ENCODE measurements at places on chromosomes 11 and 22. TPM values are rescaled to one million over a fixed set of nuclear protein-coding genes. Genes with fewer than 3 reads are reported as not detected.

DNA sequence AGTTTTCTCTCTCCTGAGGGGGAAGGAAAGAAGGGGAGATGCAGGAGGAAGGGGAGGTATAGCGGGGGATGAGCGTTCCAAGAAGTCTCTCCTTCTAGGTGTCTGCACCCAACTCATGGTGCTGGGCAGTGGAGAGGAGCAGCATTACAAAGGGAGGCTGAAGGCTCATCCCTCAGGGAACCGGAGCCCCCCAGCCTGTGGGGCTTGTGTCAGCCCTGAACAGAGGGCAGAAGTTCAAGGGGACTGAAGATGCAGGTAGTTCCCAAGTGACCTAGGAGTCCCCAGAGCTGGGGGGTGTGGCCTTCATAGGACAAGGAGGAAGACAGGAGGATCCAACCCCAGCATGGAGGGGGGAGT, 1.8 kb downstream of the C11orf68 start:
- H3K4me3 ChIP-seq: no peak overlapping the region
- no peaks in the 10 kb centered on the region for H3K27me3 ChIP-seq
- DNase-seq: no peak

DNA sequence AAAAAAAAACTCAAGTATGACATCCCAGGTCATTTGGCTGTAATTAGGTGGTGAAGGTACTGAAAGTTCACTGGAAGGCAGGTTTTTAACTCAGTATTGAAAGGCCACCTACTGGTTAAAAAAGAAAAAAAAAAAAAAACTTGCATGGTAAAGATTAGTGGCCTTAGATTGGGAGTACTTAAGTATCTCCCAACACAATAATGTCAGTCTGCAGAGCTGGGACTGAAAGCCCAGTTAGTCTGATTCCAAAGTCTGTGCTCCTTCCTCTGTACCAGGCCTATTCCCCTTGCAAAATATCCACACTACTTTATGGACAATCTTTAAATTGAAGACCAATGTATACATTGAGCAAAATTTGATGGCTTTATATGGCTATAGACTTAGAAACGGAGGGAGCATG, 85.5 kb downstream of the NOX4 start:
- no peaks in the 10 kb centered on the region for H3K4me1 ChIP-seq
- no peak overlapping the region for H3K27ac ChIP-seq

DNA sequence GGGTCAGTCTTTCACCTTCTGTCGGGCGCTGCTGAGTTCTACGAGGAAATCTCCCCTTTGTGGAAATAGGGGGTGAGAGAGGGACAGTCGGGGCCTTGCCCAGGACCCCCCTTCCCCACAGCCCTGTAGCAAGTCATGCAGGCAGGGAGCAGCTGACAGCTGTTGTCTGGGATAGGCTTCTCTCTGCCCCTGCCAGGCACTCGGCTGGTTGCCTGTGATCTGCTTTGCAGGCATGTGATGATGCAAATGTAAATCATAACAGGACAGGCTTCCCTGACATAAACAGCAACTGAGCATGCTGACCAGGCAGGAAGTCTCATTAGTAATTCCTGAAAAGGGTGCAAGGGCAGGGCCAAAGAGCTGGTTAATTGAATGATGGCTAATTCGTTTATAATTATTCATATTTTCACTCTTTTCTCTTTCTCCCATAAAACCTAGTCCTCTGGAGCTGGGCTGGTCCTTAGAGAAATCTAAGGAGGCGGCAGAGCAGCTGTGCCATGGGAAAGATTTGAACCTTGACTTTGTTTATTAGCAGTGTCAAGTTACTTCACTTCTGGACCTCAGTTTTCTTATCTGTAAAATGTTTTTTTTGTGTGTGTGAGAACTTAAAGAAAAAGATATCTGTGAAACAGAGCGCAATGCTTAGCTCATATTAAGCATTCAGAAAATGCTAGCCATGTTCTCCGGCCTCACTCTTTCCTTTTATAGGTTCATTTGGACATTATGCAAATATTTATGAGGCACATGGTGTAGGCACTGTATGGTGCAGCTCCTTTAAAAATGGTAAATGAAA, 129.7 kb downstream of the LDLRAD3 start:
- H3K4me1 ChIP-seq: no peaks in the 10 kb centered on the region
- DNase-seq: no peak
- H3K27me3 ChIP-seq: no peaks in the 10 kb centered on the region
- no peak overlapping the region for H3K4me3 ChIP-seq
- peak overlapping the region; percentile 49 for H3K27ac ChIP-seq

GRCh38 chr22:29693671-29694070, 26.1 kb upstream of the CABP7 start:
- DNase-seq: no peak
- peaks cover 4% of the 10 kb centered on the region for H3K36me3 ChIP-seq
- H3K4me3 ChIP-seq: no peak overlapping the region
- no peaks in the 10 kb centered on the region for H3K4me1 ChIP-seq
- no peaks in the 10 kb centered on the region for H3K27me3 ChIP-seq

Gene SPA17
- 3.2 TPM for total RNA-seq

DNA sequence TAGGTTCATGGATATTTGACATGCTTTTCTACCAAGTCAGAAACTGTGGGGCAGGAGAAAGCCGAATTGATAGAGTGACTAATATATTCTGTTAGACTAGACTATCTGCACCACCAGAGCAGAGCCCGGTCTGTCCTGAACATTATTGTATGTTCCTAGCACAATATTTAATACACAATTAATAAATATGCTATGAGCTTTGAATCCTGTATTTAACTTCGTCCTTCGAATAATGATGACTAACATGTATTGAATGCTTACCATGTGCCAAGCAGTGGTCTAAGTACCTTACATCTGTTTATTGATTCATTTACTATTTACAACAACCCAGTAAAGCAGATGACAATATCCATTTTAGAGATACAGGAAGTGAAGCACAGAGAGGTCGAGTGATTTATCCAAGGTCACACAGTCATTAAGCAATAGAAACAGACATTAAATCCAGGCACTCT, 44.8 kb upstream of the ANO3 start:
- H3K27ac ChIP-seq: no peak overlapping the region
- H3K4me3 ChIP-seq: no peak overlapping the region
- H3K4me1 ChIP-seq: no peaks in the 10 kb centered on the region
- H3K27me3 ChIP-seq: no peaks in the 10 kb centered on the region
- no peaks in the 10 kb centered on the region for H3K36me3 ChIP-seq
- no peak for DNase-seq

DNA sequence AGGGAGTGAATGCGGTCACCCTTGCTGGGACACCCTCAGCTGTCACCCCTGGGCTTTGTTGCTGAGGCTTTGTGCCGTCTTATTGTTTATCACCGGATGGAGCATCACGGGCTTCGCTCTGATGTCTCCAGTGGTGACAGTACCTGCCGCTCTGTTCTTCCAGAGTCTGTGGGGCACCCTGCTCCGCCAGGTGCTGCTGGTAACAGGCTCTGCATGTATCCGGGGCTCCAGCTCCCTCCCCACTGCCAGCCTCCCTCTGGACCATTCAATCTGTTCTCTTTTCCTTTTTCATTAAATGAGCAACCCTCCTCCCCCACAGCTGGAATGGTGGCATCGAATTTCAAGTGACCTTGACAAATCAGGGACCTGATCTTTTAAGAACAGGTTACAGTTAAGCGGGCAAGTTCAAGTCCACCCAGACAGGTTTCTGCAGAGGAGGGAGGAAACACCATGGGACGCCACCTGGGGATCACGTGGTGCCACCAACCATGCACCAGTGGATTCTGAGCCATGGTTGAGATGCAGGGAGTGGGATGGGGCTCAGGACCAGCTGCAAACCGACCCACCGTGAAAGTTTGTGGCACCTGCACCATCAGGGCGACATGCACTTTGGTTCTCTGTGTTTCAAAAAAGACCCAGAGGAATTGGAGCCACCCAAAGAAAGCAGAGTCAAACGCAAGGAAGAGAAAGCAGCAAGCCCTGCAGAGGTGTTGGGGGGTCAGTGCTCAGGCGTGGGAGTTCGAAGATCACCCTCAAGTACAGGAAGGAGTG, 89.3 kb downstream of the BCR start:
- H3K4me1 ChIP-seq: peaks cover 8% of the 10 kb centered on the region
- no peak overlapping the region for H3K4me3 ChIP-seq
- H3K27me3 ChIP-seq: no peaks in the 10 kb centered on the region
- peaks cover 33% of the 10 kb centered on the region for H3K36me3 ChIP-seq
- no peak for DNase-seq

- DNase-seq: no peak
- H3K27ac ChIP-seq: no peak overlapping the region
Measured at GRCh38 chr11:76552987-76553386, 108.2 kb downstream of the EMSY start.

DNA sequence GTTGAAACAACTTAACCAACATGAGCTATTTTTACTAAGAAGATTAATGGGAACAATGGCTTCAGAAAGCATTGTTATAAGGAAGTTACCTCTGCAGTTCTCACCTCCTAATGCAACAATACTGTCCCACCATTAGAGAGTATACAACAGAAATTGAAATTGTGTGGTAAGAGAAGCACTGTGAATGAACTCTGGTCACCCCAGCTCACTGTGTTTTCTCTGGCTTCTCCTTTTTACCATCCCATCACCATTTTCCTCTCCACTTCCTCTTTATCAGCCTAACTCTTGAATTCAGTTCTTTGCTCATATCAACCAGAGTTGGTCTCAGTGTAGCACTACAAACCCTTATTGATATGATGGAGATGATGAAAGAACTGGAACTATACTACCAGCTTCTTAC, 138.0 kb upstream of the POU2AF2 start:
- no peaks in the 10 kb centered on the region for H3K36me3 ChIP-seq
- H3K27me3 ChIP-seq: no peaks in the 10 kb centered on the region
- H3K4me1 ChIP-seq: no peaks in the 10 kb centered on the region
- no peak overlapping the region for H3K27ac ChIP-seq
- H3K4me3 ChIP-seq: no peak overlapping the region

- DNase-seq: no peak
- no peaks in the 10 kb centered on the region for H3K4me1 ChIP-seq
- no peak overlapping the region for H3K4me3 ChIP-seq
- no peaks in the 10 kb centered on the region for H3K27me3 ChIP-seq
- no peaks in the 10 kb centered on the region for H3K36me3 ChIP-seq
Measured at GRCh38 chr22:19749876-19750275, 10.7 kb upstream of the TBX1 start.

GRCh38 chr11:117157507-117157906, 13.4 kb downstream of the PAFAH1B2 start:
- no peak overlapping the region for H3K27ac ChIP-seq
- no peak overlapping the region for H3K4me3 ChIP-seq
- no peaks in the 10 kb centered on the region for H3K4me1 ChIP-seq

- H3K36me3 ChIP-seq: no peaks in the 10 kb centered on the region
- no peaks in the 10 kb centered on the region for H3K4me1 ChIP-seq
- H3K27ac ChIP-seq: no peak overlapping the region
- no peak for DNase-seq
- H3K27me3 ChIP-seq: no peaks in the 10 kb centered on the region
- no peak overlapping the region for H3K4me3 ChIP-seq
Measured at GRCh38 chr11:33640730-33641371, 59.8 kb downstream of the C11orf91 start.

- no peaks in the 10 kb centered on the region for H3K36me3 ChIP-seq
- H3K4me3 ChIP-seq: no peak overlapping the region
- no peaks in the 10 kb centered on the region for H3K4me1 ChIP-seq
- H3K27me3 ChIP-seq: no peaks in the 10 kb centered on the region
- DNase-seq: peak; percentile 28
Measured at GRCh38 chr22:16961477-16962186, 46.4 kb downstream of the GAB4 start.

DNA sequence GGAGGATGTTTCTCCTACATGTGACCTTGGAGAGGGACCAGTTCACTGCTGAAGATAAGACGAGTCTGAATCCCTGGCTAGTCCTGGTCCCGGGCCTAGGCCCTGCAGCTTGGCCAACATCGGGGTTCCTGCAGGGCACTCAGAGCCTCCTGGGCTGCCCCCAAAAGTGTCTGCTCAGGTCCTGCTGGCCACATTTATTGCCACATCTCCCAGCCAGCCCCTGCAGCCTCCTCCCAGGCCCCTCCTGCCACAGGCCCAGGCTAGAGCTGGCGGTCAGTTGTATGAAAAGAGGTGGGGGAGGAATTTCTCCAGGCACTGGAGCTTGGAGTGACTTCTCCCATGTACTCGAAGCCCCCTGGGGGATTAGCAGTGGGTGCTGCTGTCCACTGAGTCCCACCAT, 56.5 kb upstream of the PPARA start:
- H3K4me3 ChIP-seq: no peak overlapping the region
- no peak for DNase-seq
- H3K27me3 ChIP-seq: no peaks in the 10 kb centered on the region

DNA sequence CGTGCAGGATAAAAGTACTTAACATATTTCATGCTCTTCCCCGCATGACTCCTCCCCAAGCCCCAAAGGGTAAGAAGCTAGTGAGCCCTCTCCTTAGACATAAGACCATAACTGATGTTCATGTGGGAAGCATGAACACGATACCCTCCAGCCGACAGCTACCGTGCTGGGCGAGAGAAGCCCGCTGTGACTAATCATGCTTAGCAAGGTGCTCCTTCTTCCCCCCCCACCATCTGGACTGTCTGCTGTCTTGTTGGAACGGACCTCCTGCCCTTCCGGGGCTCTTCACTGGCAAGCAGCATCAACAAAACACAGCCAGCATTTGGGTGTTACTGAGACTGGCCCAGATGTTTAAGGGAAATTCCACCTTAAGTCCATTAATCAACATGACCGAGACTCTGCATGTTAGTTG, 200.6 kb downstream of the DBX1 start:
- DNase-seq: no peak
- H3K36me3 ChIP-seq: no peaks in the 10 kb centered on the region
- no peak overlapping the region for H3K27ac ChIP-seq
- H3K4me1 ChIP-seq: peaks cover 12% of the 10 kb centered on the region

Gene CSRP3
- total RNA-seq: 0.08 TPM

- no peak overlapping the region for H3K4me3 ChIP-seq
- H3K27ac ChIP-seq: peak overlapping the region; percentile 52
- DNase-seq: no peak
- no peaks in the 10 kb centered on the region for H3K36me3 ChIP-seq
- H3K4me1 ChIP-seq: peaks cover 49% of the 10 kb centered on the region
- H3K27me3 ChIP-seq: no peaks in the 10 kb centered on the region
Measured at GRCh38 chr22:20249797-20250354, 18.2 kb downstream of the RTN4R start.

- no peak overlapping the region for H3K27ac ChIP-seq
- DNase-seq: peak; percentile 47
- no peaks in the 10 kb centered on the region for H3K36me3 ChIP-seq
- H3K4me3 ChIP-seq: no peak overlapping the region
Measured at GRCh38 chr11:120172054-120172911, 34.4 kb upstream of the TRIM29 start.

Gene SAA4
- 84.9 TPM for total RNA-seq

Gene SPON1
- 0.98 TPM for total RNA-seq

Gene OR51B5
- 0.23 TPM for total RNA-seq
